Stimulated activated CD8-positive, alpha-beta memory T cell treated with anti-CD3 and anti-CD28 coated beads, Interleukin-4, amount 100 ng/mL, for 4 hours (primary cell): ENCODE measurements at places on chromosomes 6 and 20.

DNA sequence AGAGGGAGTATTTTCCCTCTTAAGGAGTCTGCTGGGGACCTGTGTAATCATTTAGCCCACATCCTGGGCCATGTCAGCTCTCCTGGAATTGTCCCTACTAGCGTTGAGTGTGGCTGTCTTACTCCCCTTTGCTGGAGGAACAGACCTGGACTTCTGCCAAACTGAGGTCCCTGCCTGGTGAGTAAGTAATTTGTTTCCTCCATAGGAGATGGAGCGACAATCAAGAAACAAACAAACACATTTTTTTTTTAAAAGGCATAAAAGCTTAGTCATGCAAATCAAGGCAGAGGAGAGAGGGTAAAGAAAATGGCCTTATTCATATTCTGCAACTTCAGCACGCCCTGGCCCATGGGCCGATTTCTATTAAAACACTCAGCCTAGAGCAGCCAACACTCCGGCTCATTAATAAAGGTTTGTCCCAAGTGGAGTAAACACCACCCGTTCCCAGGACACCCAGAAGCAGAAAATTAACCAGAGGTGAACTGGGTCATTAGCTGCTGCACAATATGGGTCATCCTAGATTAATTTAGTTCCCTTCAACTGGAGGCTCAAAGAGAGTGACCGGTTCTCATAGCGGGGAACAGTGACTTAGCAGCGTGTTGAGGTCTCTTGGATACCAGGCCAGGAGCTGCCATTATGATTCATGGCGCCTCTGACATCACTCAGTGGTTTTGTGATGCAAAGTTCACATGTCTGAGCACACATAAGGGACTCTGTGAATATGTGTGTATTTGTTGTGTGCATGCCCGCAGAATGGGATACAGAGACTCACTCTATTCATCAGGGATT is 165.0 kb upstream of the SULF2 start:
- no peak for DNase-seq

DNA sequence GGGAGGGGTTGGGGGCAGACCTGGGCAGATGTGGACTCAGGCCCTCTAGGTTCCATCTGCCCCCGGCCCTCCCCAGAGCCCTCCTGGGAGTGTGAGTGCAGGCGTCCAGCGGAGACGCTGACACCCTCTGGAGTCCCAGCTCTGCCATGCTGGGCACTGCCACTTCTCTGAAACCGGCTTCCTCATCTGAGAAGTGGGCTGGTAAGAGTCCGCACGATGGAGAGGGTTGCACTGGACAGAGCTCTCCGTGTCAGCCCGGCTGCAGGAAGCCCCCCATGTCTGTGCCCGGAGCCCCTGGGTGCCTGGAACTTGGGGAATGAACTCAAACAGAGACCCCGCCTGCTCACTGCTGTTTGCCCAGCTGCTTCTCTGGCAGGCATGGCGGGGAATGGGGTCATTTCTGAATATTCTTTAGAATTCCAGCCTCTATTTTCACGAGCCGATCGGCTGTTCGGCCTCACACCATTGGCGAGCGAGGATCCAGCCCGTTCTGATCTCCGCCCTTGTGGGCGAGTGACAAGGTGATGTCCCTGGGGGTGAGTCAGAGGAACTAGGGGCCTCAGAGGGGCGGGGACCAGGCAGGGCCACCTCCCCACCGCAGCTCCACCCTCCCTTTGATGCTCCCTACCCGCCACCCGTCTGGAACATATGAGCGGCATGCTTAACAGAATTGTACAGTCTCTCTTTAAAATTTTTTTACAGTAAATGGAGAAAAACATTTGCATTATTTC is 47.8 kb upstream of the GATA5 start:
- peak; percentile 42 for DNase-seq

- no peak for DNase-seq
These were observed 55.8 kb upstream of the IYD start for GRCh38 chr6:150312844-150313584.

DNA sequence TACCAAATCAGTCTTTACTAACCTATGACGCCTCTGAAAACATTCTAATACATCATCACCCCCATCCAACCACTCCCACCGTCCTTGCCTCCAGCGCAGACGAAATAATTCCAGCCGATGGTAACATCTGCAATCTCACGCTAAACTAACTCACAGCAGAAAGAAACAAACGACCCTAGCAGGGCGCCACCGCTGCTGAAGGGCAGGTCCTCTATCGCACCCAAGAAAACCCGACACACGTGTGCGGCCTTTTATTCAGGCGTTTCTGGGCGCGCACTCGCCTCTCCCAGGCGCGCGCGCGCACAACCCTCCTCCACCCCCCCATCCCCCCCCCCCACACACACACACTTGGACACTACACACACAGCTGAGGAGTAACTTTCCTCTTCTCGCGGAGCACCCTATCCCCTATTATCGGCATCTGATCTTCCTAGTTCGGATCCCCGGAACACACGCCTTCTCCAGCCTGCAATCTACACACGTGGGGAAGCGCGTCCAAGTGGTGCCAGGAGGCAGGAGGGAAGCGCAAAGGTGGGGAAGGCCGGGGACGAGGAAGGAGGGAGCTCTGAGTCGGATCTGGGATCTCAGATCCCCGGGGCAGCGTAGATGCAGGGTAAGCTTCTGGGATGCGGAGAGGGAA is 1.4 kb downstream of the GFOD1 start:
- DNase-seq: no peak

GRCh38 chr20:50153153-50153499 is 397 bp downstream of the PEDS1 start:
- no peak for DNase-seq
